Activated naive CD8-positive, alpha-beta T cell treated with anti-CD3 and anti-CD28 coated beads, Interleukin-2, amount 10 ng/mL, durations not matched to agents 7 days and 5 days (primary cell): ENCODE measurements at places on chromosomes 13 and 19. TPM values are rescaled to one million over a fixed set of nuclear protein-coding genes. Genes with fewer than 3 reads are reported as not detected.

- H3K27me3 ChIP-seq: peaks cover 6% of the 10 kb centered on the region
- H3K4me1 ChIP-seq: peaks cover 18% of the 10 kb centered on the region
- H3K36me3 ChIP-seq: no peaks in the 10 kb centered on the region
- H3K27ac ChIP-seq: no peak overlapping the region
These were observed 19.5 kb upstream of the ALOX5AP start for GRCh38 chr13:30715837-30716236.

- peaks cover under 1% of the 10 kb centered on the region for H3K36me3 ChIP-seq
- no peak overlapping the region for H3K4me3 ChIP-seq
- no peak overlapping the region for H3K27ac ChIP-seq
- no peak for DNase-seq
- peaks cover 3% of the 10 kb centered on the region for H3K27me3 ChIP-seq
- peaks cover 3% of the 10 kb centered on the region for H3K4me1 ChIP-seq
These were observed 47.1 kb downstream of the USPL1 start for GRCh38 chr13:30664689-30665275.

The ATP4A gene
- not detected for total RNA-seq

- H3K4me1 ChIP-seq: no peaks in the 10 kb centered on the region
- peaks cover 10% of the 10 kb centered on the region for H3K27me3 ChIP-seq
- no peaks in the 10 kb centered on the region for H3K36me3 ChIP-seq
- H3K27ac ChIP-seq: no peak overlapping the region
- no peak overlapping the region for H3K4me3 ChIP-seq
- no peak for DNase-seq
These were observed 9.8 kb upstream of the SERP2 start for GRCh38 chr13:44363631-44364344.

The C19orf81 gene
- total RNA-seq: 2.0 TPM

DNA sequence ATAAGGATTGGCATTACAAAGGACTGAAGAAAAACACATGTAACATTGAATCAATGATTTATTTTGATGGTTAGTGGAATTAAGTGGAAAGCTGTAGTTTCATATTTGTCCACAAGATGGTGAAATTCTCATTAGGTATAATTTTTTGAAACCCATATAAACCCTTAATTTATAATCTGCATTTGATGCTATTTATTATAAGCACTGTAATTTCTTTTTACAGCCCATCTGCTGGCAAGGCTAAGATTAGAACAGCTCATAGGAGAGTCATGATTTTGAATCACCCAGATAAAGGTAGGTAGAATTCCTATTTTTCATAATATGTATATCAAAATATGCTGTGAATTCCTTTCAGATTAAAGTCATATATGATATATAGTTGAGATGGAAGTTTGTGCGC lies 62.2 kb downstream of the DNAJC15 start:
- DNase-seq: no peak
- H3K36me3 ChIP-seq: peaks cover 29% of the 10 kb centered on the region
- H3K4me3 ChIP-seq: no peak overlapping the region
- no peak overlapping the region for H3K27ac ChIP-seq
- H3K4me1 ChIP-seq: peaks cover 11% of the 10 kb centered on the region

GRCh38 chr13:73449252-73449651 lies 390.4 kb downstream of the KLF5 start:
- H3K4me3 ChIP-seq: no peak overlapping the region
- peaks cover 3% of the 10 kb centered on the region for H3K4me1 ChIP-seq
- no peak overlapping the region for H3K27ac ChIP-seq
- H3K36me3 ChIP-seq: no peaks in the 10 kb centered on the region

The CEACAM5 gene
- not detected for total RNA-seq

DNA sequence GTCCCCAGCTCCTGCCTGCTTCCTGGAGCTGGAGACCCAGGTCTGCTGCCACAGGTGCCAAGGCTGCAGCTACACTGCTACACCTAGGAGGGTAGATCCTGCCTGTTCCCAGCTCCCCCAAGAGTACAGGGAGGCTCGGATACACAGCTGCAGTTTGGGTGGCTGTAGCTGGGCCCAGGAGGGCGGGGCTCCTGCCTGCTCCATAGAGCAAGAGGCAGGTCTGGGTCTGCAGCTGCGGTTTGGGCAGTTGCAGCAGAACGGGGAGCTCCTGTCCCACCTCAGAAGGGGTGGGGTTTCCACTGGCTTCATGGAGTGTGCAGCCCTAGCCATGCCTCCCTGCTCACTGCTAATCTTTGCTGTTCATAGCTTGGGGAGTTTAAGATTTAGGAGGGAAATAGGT lies 199.0 kb downstream of the NUFIP1 start:
- no peaks in the 10 kb centered on the region for H3K4me1 ChIP-seq
- no peaks in the 10 kb centered on the region for H3K27me3 ChIP-seq
- no peak for DNase-seq
- H3K27ac ChIP-seq: no peak overlapping the region

The NXNL1 gene
- not detected for total RNA-seq

DNA sequence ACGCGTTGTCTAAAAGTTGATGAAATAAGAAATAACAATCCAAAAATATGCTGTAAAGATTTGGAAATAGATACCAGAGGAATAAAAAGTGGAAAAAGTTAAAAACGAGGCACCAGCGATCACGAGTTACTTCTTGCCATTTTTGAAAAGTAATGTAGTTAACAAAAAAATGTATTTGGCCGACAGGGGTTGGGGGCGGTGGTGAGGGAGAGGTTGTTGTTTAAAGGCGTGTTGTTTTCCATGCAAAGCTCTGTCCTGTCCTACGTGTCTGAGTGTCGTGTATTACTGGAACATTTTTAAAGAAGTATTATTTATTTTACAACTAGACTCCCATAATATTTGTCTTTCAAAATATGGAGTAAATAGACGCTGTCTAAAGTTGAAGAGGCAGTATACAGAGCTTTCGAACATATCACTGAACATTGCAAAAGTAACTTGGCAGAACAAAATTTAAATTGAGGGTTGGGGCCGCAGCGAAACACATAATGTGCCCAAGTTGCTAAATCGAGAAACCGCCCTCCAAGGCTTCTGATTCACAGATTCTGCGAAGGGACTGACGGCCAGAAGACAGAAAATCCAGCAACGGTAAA lies 823 bp downstream of the FBXO17 start:
- H3K4me1 ChIP-seq: peaks cover 6% of the 10 kb centered on the region
- no peak overlapping the region for H3K27ac ChIP-seq
- H3K27me3 ChIP-seq: peaks cover 34% of the 10 kb centered on the region
- no peak for DNase-seq
- no peaks in the 10 kb centered on the region for H3K36me3 ChIP-seq
- peak overlapping the region; percentile 16 for H3K4me3 ChIP-seq

GRCh38 chr13:24192057-24192810 lies 31.7 kb downstream of the SPATA13 start:
- H3K36me3 ChIP-seq: peaks cover 4% of the 10 kb centered on the region
- no peak for DNase-seq
- no peak overlapping the region for H3K4me3 ChIP-seq
- H3K4me1 ChIP-seq: peaks cover 11% of the 10 kb centered on the region
- no peak overlapping the region for H3K27ac ChIP-seq

DNA sequence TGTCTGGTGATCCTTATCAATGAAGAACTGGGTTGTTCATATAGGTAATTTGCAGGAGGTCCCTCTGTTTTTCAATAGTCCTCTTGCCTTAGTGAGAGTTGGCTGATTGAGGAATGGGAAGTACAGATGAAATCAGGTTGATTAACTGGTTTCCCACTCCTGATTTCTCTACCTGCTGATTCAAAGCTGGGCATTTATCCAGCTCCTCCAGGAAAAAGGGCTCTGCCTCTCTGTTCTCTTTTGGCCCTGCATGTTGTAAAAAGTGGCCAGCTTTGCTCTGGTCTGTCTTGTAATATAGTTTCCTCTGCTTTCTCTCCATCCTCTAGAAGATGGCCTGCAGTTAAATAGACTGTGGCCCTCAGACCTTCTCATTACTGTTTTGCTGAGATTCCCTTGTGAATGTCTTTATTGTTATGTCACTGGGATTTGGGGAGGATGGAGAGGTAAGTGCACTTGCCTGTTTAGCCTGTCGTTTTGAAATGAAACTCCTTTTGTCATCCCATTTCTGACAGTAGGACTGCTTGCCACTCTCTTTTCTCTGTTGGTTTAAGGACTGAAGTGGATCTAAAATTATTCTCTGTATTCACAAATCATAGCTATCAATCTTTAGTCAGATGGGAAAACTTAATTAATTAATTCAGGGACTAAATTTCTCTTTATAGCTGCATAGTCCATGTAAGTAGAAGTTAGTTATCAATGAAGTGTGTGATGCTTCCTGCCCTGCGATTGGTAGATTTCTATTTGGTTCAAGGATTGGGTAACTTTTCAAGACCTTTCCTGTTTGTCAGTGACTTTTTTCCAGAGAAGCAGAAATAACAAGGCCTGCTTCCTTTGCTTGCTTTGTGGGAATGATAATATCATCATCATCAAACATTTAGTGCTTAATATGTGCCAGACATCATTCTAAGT lies 28.5 kb downstream of the GARRE1 start:
- peaks cover 4% of the 10 kb centered on the region for H3K36me3 ChIP-seq
- no peak overlapping the region for H3K27ac ChIP-seq
- peaks cover 4% of the 10 kb centered on the region for H3K4me1 ChIP-seq

DNA sequence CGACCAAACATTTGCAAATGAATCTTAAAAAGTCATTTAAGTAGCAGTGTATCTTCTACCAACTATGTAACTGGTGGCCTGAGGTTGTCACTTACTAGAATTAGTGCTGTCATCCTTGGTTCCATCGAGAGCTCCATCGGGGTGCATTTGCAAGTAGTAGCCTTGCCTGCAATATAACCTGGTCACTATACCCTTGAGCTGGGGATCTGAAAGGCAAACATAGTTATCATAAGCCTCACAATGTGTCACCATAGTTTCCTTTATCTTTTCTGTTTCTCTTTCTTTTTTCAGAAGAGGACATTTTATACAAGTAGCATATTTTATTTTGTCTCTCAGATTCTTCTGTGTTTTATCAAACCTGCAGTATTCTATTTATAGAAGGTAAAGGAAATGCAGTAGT lies 422.6 kb downstream of the ITGBL1 start:
- H3K27me3 ChIP-seq: peaks cover 3% of the 10 kb centered on the region
- DNase-seq: no peak
- H3K4me3 ChIP-seq: no peak overlapping the region
- H3K36me3 ChIP-seq: no peaks in the 10 kb centered on the region
